ENCODE measurements at places on chromosomes 1 and 21.

DNA sequence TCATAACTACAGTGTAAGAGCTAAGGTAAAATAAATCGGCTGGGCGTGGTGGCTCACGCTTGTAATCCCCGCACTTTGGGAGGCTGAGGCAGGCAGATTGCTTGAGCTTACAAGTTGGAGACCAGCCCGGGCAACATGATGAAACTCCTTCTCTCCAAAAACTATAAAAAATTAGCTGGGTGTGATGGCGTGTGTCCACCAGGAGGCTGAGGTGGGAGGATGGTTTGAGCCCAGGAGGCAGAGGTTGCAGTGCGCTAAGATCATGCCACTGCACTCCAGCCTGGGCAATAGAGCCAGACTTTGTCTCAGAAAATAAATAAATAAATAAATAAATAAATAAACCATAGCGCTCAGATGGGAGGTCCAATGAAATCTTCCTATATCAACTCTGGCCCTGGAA, 16.7 kb upstream of the FAM110D start:
- H3K4me1 ChIP-seq, result no peaks in the 10 kb centered on the region
- H3K4me3 ChIP-seq, result no peak overlapping the region
- H3K27ac ChIP-seq, result no peak overlapping the region

GRCh38 chr1:77143529-77144121, 75.6 kb downstream of the PIGK start:
- H3K4me3 ChIP-seq, result no peak overlapping the region
- no peak overlapping the region for H3K27ac ChIP-seq
- H3K36me3 ChIP-seq, result no peaks in the 10 kb centered on the region
- no peaks in the 10 kb centered on the region for H3K27me3 ChIP-seq
- H3K4me1 ChIP-seq, result no peaks in the 10 kb centered on the region

DNA sequence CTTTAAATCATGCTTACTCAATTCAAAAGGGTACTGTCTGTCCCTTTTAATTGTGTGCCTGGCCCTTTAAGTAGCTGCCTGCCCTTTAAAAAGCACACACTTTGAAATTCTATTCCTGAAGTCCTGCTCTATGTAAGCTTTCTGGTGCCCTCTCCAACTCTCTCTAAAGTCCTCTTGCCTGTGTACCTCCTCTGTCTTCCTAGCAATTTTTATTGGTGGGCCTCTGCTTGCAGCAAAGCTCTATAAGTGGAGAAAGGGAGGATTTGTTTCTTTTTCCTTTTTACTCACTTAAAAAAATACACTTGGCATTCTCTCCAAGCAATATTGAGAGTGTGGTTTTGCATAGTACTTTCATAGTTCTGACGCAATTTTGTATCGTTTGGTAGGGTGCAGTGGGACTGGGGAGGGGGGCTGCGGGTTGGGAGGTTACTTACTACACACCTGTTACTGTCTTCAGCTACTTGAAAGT, 135.4 kb downstream of the LMO4 start:
- no peak overlapping the region for H3K27ac ChIP-seq
- H3K27me3 ChIP-seq, result no peaks in the 10 kb centered on the region
- H3K4me3 ChIP-seq, result no peak overlapping the region
- no peak for DNase-seq

- H3K36me3 ChIP-seq, result no peaks in the 10 kb centered on the region
- peak overlapping the region; percentile 76 for H3K27ac ChIP-seq
- H3K27me3 ChIP-seq, result no peaks in the 10 kb centered on the region
- peaks cover 31% of the 10 kb centered on the region for H3K4me1 ChIP-seq
- peak overlapping the region; percentile 28 for H3K4me3 ChIP-seq
- DNase-seq, result no peak
Measured at GRCh38 chr1:12549460-12550349, 68.3 kb downstream of the DHRS3 start.

DNA sequence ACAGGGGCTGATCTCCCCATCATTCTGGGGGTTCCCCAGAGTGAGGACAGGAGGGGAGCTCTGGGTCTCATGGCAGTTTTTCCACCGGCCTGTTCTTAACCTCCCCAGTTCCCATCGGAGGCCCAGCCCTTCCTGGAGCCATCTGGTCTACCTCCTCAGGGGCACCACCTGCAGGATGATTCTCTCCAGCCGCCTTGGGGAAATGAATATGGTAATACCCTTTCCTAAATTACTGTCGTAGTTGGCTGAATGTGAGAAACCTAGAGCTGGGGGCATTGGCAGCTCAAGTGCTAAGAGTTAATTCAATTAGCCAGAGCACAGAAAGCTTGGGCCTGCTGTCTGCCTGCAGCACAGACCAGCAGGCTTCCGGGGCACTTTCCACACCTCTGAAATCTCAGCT, 64.9 kb downstream of the TAS1R2 start:
- no peaks in the 10 kb centered on the region for H3K4me1 ChIP-seq
- H3K36me3 ChIP-seq, result no peaks in the 10 kb centered on the region
- no peak overlapping the region for H3K4me3 ChIP-seq

GRCh38 chr1:170789063-170789462, 125.1 kb downstream of the PRRX1 start:
- no peak overlapping the region for H3K4me3 ChIP-seq
- no peak for DNase-seq
- no peaks in the 10 kb centered on the region for H3K36me3 ChIP-seq
- H3K4me1 ChIP-seq, result peaks cover 20% of the 10 kb centered on the region
- H3K27me3 ChIP-seq, result no peaks in the 10 kb centered on the region

Data from SK-N-SH (cell line).